ENCODE measurements at places on chromosomes 4 and X.
A peak's percentile ranks its signal among the peaks of the same experiment; 100 is the strongest.

DNA sequence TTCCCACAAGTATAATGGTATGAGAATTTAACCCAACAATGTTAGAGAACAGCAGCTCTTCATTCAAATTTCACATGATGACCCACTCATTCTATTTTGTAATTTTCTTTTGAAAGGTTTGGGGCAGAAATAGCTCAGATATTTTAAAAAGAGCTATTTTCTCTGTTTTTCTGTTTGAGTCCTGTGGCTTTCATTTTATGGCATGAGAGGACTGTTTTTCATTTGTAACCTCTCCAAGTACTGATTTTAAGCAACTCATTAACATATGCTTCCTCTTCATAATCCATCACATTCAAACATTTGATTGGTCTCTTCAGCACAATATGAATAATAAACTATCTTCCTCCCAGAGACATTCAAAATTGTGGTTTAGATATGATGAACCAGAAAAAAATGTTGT is 129.0 kb upstream of the TEX13A start:
- DNase-seq = peak; percentile 16

DNA sequence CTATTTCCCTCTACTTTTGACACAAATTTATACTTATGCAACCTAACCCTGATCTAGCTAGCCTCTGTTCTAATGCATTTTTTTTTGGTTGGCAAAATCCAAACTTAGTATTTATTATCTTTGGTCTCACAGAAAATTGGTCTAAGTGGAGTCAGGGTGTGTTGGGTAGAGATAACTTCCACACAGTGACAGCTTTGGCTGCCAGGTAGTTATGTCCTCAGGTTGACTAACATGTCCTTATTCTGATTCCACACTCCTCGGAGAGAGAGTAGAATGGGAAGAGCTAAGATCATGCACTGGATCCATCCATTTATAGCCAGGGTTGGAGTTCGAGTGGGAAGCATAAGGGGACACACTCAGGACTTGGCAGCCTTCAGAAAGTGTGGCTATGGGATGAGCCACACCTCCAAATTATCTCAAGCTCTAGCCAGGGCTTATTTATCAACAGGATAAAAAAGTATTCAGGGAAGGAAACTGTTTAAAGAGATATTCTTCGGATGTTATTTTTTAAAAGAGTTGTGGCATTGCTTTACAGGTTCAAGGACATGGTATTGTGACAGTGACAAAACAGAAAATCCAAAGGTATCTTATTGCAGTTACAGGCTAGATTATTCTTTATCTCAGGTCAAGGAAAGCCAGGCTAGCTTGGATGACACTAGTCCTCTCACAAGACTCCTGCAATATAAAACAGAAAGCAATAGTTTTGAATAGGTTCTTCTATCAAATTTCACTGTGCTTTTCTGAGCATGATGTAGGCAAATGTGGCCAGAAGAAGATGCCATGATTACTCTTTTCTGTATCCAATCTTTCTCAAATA is 51.5 kb downstream of the NPY1R start:
- no peak for DNase-seq

- DNase-seq = no peak
Measured at GRCh38 chr4:171644430-171645057, 168.7 kb upstream of the GALNTL6 start.

GRCh38 chrX:67619253-67619652 is 75.4 kb downstream of the AR start:
- DNase-seq = peak; percentile 86

- DNase-seq = no peak
Measured at GRCh38 chr4:54109241-54110018, 9.5 kb downstream of the GSX2 start.

All from iris pigment epithelial cell (primary cell).